Sigmoid colon (tissue), 7 donors: ENCODE measurements at places on chromosomes 2 and 18.

- no peak for DNase-seq
Measured at GRCh38 chr18:9536354-9537152, 61.2 kb downstream of the RALBP1 start.

GRCh38 chr2:68135448-68136320 lies 22.0 kb upstream of the PNO1 start:
- DNase-seq: no peak

GRCh38 chr18:22074282-22075070 lies 94.9 kb upstream of the GATA6 start:
- DNase-seq: no peak

GRCh38 chr18:44437603-44438002 lies 243.1 kb upstream of the SETBP1 start:
- DNase-seq: no peak
